ENCODE measurements at places on chromosomes 2 and 18.

DNA sequence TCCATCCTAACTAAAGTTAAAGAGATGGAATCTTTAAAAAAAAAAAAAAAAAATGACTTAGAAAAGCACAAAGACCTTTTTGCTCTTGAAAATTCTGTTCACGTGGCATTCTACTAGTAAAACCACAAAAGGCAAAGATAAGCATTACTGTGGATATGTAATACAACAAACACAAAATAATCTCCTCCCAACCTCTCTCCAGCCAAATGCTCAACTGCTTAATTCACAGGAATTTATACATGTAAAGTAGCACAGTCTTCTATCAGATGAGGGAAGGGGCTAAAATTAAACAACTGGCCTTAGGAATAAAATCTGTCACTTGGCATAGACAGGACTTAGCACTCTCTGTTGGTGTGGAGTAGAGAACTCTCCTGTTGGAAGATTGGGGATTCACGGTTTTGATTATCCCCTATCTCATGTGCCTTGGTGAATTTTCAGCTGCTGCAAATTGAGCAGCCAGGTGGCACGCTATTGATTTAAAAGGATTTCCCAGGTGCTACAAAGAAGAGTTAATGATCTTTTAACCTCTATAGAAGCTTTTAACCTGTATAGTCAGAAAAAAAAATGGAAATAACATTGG is 57.4 kb downstream of the ATIC start:
- peak; percentile 4 for DNase-seq

GRCh38 chr2:240560084-240560479 is at the start of gene DUSP28:
TSS of gene DUSP28 (plus strand) at chr2:240560357. CDS start at chr2:240560685, 328 bp downstream.
- DNase-seq: peak; percentile 86

DNA sequence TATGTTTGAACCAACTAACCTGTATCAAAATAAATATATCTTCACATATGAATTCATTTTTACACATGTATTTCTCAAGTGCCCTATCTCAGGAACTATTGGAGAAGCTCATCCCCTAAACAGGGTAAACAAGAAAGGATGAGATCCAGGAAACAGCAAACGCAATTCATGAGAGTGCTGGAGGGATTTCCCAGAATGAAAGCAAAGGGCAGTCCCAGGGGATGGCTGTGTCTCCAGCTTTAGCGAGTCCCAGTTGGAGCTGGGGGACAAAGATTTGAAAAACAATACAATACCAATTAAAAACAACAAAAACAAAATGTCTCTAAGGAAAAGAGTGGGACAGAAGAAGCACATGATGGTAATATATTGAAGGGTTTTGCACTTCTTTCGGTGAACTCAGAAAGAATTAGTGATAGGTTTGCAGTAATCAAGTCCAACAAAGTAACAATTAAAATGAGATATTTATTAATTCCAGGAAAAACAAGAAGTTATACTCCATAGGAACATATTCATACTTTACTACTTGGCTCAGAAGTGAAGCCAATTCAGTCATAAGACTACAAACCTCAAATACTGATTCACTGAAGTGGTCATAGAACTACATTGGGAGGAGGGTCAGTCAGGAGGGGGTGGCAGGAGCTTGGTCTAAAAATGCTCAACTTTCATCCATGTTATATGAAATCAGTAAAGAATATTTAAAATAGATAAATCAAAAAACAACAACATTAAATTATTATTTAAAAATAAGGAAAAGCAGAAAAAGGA is 73.1 kb upstream of the PDE1A start:
- no peak for DNase-seq

GRCh38 chr2:168450171-168450570 is 5.9 kb upstream of the CERS6 start:
- no peak for DNase-seq

- no peak for DNase-seq
Measured at GRCh38 chr2:109531896-109532727, 81.7 kb downstream of the SEPTIN10 start.

GRCh38 chr2:235543851-235544688 is 50.2 kb downstream of the AGAP1 start:
- DNase-seq: no peak

- DNase-seq: no peak
Measured at GRCh38 chr2:175478096-175478768, 296.7 kb upstream of the ATP5MC3 start.

- no peak for DNase-seq
Measured at GRCh38 chr2:11281186-11281585, 63.2 kb downstream of the ROCK2 start.

- DNase-seq: no peak
Measured at GRCh38 chr2:233033672-233034071, 1.2 kb downstream of the NEU2 start.

- DNase-seq: no peak
Measured at GRCh38 chr2:2542316-2542715, 211.2 kb upstream of the MYT1L start.

GRCh38 chr2:235779444-235779896 is 285.6 kb downstream of the AGAP1 start:
- peak; percentile 32 for DNase-seq

GRCh38 chr2:237301595-237301994 is 112.4 kb downstream of the COL6A3 start:
- no peak for DNase-seq

GRCh38 chr2:170736628-170737027 is 21.5 kb downstream of the SP5 start:
- no peak for DNase-seq

- DNase-seq: no peak
Measured at GRCh38 chr2:99756059-99756458, 266.2 kb upstream of the REV1 start.

- no peak for DNase-seq
Measured at GRCh38 chr2:40282428-40282827, 169.5 kb downstream of the SLC8A1 start.

DNA sequence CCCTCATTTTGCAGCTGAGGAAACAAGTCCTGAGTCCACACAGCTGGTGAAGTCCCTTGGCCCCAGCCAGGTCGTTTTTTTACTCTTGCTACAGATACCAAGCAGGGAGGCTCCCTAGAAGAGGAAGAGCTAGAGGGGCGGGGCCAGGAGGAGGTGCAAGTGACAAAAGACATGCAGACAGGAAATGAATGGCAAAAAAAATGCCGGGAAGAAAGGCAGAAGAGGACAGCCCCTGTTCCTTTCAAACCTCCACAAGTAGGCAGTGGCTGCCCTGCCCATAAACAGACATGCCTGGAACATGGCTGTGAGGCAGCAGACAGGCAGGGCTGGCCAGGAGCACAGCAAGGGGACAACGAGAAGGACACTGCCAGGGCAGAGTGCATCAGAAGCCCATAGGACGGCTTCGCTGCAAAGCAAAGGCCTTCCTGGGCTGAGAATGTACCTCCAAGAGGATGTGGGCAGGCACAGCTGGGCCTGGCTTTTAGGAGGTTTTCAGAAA is 108.7 kb downstream of the ZBTB7C start:
- no peak for DNase-seq

- DNase-seq: no peak
Measured at GRCh38 chr2:128284037-128284441, 34.6 kb downstream of the HS6ST1 start.

DNA sequence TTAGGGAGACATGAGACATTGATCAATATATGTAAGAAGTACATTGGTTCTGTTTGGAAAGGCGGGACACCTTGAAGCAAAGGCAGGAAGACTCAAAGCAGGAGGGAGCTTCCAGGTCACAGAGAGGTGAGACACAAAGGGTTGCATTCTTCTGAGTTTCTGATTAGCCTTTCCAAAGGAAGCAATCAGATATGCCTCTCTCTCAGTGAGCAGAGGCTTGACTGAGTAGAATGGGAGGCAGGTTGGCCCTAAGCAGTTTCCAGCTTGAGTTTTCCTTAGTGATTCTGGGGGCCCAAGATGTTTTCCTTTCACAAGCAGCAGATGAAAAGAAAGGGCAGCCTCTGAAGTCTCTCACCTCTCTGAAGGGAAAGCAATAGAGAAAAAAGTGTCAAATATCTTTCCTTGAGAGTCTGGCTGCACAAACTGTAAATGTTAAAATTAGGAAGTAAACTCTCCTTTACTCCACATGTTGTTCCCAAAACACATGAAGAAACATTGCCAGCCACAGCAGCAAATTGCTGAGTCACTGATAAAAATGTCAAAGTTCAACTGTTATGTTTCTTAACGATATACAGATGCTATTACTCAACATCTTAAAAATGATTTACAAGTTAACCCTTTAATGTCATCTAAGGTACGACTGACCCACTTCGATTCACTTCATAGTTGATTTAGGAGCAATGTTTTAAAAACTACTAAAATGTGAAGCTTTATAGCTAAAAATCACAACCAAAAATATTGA is 40.3 kb downstream of the CYB5A start:
- DNase-seq: no peak

GRCh38 chr2:95298486-95299111 is 1.5 kb downstream of the KCNIP3 start:
- no peak for DNase-seq

GRCh38 chr18:12011199-12011956 is 30.1 kb downstream of the IMPA2 start:
- no peak for DNase-seq

DNA sequence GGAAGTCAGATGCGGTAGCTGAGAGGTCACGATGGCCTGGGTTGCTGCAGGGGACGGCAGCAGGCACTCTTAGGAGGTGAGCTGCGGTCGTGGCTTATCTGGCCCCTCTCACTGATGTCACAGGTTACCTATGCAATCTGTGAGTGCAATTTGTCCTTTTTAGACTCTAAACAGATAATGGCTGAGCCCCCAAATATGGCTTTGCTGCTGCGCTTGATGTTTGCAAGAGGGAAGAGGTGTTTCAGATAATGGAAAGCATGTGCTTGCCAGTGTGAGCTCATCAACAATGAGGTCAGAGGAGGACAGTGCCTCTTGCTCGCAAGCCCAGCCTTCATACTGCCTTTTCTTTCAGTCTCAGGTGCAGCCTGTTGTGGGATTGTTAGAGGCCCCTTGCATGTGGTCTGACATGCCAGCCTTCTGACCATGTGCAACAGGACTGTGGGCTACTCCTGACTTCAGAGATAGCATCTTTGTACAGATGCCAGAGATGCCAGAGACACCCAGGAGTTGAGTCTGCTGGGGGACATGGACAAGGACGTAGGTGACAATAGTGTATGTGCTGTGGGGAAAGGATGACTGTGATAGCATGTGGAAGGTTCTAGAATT is 151.3 kb downstream of the TANC1 start:
- DNase-seq: no peak

DNA sequence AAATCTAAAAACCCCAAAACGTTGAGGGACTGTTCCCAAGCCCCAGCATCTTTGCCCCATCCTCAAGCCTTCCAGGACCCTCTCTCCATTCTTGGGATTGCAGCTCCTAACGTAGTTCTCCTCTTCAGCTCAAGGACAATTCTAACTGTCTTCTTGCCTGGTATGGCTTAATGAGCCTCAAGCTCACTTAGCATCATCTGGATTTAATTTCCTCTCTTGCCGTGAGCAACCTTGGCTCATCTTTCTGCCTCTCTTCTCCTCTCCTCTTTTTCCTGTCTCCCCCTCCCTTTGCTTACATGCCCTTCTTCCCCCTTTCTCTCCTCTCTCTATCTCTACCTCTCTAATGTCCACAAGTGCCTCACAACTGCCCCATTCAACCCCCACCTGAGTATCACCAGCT is 44.2 kb downstream of the TACR1 start:
- DNase-seq: no peak

- DNase-seq: no peak
Measured at GRCh38 chr2:176508374-176508773, 239.1 kb downstream of the MTX2 start.

- DNase-seq: no peak
Measured at GRCh38 chr2:126781206-126781605, 117.5 kb upstream of the TEX51 start.

DNA sequence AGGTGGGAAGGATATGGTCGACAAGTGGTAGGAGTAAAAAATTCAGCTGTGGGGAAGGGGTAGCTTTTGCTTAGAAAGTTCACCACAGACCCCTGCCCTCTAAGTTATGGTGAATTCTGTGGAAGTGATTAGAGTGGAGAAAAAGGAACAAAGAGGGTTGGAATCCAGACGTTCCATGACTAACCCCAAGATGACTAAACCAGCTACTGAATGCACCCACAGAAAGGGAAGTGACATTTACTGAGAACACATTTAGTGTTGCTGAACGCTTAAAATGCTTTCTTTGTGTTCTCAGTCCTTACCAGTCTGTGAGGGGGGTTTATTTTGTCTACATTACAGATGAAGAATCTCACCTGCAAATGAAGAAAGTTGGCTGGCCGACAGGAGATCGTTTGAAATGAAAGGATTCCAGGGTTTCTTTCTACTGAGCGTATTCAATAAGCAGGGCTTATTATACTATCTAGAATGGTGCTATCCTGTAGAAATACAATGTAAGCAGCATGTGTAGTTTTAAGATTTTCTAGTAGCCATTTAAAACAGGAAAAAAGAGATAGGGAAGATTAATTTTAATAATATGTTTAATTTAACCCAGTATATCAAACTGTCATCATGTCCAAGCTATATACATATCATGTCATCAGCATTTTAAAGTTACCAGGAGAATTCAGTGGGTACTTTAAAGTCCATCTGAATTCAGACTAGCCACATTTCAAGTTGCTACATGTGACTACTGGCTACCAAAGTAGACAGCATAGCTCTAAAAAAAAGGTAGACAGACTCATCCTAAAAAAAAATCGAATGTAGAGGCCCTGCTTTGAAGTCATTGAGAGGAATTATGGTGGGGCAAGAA is 60.1 kb downstream of the LIMS1 start:
- peak; percentile 92 for DNase-seq

All from foreskin melanocyte (primary cell).